ENCODE measurements at places on chromosomes 7 and 10.

DNA sequence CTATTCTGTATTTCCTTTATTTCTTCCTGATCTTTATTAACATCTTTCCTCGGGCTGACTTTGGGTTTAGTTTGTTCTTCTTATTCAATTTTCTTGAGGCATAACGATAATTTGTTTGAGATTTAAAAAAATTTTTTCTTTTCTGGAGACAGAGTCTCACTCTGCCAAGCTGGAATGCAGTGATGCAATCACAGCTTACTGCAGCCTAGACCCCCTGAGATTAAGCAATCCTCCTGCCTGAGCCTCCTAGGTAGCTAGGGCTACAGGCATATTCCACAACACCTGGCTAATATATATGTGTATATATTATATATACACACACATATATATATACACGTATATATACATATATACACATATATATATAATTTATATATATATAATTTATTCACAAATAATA is 540.2 kb downstream of the NXPH1 start:
- DNase-seq = no peak

DNA sequence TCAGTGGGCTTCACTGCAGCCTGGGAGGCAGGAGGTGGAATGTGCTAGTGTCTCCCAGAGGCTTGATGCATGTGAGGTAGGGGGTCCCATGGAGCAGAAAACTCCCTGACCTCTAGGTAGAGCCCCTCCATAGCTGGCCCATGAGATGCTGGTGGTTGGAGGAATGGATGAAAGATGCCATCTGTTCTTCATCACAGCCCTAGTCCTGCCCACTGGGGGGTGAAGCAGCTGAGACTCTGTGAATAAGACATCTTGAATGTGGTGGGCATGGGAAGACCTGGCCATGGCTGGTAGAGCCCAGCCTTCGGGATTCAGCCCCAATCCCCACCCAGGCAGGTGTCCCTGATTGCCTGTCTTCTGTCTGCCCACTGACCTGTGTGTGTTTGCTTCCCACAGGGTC is 92.5 kb downstream of the COL13A1 start:
- no peak for DNase-seq

DNA sequence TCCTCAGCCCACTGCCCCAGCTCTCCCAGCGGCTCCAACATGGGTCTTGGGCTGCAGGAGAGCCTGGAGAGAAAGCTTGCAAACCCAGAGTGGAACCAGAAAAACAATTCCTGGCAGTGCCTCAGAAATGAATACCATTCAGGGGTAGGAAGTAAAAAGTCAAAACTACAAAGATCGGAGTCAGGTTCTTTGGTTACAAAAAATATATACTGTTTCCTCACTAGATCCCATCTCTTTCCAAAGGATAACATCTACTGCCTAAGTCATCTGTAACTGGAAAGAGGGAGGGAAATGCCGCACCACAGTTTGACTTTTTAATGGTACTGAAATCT is 14.9 kb downstream of the CREB3L2 start:
- no peak for DNase-seq

DNA sequence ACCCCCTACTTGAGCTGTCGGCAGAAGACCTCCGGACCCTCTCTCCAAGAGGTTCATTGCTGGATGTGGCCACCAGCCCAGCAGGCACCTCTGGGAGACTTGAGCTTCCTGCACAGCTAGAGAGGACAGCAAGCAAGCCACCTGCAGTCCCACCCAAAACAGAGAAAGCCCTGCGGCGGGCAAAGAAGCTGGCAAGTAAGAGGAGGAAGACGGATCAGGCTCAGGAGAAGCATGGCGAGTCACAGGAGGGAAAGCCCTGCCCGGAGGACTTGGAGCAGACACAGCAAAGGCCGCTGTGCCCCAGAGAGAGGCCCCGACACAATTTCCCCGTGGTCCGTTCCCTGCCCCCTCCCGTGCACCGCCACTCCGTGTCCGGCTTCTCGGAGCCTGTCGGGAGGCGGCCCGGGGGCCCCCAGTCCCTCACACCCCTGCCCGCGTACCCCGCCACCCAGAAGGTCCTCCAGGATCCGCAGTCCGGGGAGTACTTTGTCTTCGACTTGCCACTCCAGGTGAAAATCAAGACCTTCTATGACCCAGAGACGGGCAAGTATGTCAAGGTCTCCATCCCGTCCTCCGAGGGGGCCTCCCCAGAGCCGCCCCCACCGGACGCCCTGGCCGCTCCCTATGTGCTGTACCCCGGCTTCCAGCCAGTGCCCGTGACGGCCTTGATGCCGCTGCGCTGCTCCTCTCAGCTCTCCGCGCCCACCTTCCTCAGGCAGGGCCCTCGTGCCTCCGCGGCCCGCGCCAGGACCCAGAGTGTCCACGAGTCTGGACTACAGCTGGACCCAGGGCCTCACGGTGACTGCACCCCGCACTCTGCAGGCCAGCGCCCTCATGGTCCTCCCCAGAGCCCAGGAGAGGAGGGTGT is 27.2 kb downstream of the C10orf71 start:
- DNase-seq = no peak

DNA sequence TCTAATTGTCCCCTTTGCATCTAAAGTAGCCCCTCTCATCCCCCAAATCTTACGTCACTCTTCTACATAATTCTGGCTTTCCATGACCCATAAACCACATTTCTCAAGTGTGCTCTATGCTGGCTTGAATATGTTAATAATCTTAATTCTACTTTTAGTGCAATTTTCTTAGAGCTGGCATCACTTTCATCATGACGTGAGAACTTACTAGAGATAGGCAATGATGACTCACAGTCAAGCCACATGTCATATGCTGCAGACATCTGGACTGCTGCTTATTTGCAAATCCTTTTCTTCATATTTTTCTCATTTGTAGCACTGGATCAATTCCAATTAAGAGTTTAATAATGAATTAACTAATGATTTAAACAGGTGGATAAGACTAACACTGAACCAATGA is 260.7 kb upstream of the PRKCQ start:
- DNase-seq = no peak

- DNase-seq = no peak
These were observed 2.9 kb upstream of the SGPL1 start for GRCh38 chr10:70812814-70813213.

- no peak for DNase-seq
These were observed 32.9 kb downstream of the TLX1 start for GRCh38 chr10:101164020-101164419.

GRCh38 chr10:15864419-15864818 is 4.1 kb upstream of the MINDY3 start:
- DNase-seq = no peak

- DNase-seq = no peak
These were observed 107.1 kb downstream of the TRRAP start for GRCh38 chr7:98985406-98985805.

DNA sequence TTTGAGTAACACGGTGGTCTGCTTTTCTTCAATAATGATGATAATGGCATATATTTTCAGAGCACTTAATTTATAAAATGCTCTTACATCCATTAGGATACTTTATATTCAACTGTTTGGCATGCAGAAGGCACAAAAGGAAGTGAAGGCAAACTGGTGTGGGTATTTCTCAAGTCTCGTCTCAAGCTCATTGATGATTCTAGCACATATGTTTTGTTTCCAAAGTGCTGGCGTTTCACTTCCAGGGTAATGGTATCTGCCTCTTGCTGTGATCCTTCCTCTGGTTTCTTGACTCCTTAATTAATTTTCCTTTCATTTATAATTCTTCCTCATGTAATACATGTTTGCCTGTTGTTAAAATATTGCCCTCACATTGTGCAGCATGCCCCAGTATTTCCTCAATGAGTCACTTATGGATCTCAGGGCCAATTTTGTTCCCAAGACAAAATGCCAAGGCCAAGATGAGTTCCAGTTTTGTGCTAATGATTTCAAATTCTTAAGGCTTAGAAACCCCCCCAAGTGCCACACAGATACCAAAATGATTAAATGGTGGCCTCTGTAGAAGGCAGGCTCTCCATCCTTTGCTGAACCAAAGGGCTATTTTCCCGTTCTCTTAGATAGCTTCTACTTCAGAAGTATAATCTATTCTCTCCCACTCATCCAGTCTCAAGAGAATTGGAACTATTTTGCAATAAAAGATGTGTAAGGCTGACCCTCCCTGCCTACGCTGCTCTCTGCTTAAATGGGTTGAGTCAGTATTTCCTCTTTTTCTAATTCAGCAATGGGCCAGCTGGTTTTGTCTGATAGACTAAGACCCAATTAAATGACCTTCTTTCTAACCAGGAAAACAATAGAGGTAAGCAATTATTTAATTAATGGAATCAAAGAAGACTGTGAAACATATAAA is 171.2 kb downstream of the ZNF365 start:
- DNase-seq = no peak

DNA sequence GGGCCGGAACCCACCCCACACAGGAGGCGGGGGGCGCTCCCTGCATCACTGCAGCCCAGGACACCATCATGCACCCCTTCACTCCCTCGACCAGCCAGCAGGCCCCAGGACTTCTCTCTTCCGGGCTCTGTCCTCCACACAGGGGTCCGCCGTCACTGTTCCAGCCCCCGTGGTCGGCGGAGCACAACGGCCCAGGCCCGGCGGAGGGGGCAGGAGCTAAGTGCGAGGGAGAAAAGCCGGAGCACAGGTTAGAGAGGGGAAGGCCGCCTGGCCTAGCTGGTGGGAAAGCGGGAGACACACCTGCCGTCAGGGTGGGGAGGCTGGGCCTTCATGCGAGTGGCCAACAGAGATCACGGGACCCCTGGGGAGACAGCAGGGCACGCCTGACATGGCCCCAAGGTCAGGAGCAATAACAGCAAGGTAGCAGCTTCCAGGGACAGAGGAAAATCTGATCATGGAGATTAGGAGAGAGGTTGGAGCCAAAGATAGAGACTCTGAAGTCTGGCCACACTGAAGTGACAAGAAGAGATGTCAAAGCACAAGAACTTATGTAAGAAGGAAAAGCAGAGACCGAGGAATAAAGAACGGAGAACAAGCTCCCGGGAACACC is 151.1 kb downstream of the MAD1L1 start:
- DNase-seq = no peak

GRCh38 chr10:18563003-18563726 is 88.2 kb downstream of the NSUN6 start:
- DNase-seq = no peak

GRCh38 chr7:157863906-157864810 is 527.4 kb downstream of the DNAJB6 start:
- DNase-seq = no peak

- no peak for DNase-seq
These were observed 4.6 kb upstream of the ZNF22 start for GRCh38 chr10:44995914-44996669.

DNA sequence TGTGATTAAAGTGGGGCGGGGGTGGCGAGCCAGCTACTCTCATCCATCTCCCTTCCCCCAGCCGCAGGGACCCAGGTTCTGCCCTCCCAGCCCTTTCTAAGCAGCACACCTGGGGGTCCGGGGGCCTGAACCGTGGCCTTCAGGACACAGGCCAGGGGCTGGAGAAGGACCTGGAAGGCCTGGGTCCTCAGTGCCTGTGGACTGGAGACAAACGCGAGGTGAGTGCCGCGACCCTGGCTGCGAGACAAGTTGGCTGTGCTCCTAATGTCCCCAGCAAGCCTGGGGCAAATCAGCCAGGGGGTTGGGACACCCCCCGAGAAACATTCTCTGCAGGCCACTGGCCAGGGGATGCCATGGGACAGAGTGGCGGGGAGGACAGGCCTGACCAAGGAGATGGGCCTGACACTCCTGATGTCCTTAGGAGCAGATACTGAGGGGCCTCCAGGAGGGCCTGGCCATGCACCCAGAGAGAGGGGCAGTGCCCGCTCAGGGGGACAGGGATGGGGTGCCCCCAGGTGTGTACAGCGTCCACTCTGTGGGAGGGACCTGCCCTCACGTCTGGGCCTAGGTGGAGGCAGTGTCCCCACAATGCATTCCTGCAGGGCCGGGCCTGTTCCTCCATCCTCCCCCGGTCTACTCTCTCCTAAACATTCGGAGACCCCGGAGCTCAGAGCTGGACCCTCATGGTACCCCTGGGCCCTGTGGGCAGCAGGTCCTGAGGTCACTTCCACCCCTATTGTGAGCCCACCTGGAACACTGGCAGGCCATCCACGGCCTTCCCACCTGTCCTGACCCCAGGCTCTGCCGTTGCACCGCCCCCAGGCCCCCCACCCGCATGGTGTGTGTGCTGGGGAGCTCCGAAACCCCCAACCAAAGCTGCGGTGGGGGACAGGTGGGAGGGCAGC is 13.1 kb downstream of the BRAT1 start:
- no peak for DNase-seq

- no peak for DNase-seq
These were observed 19.4 kb upstream of the FRAT2 start for GRCh38 chr10:97353945-97354344.

GRCh38 chr10:112132435-112132834 is 51.1 kb downstream of the GPAM start:
- DNase-seq = no peak

DNA sequence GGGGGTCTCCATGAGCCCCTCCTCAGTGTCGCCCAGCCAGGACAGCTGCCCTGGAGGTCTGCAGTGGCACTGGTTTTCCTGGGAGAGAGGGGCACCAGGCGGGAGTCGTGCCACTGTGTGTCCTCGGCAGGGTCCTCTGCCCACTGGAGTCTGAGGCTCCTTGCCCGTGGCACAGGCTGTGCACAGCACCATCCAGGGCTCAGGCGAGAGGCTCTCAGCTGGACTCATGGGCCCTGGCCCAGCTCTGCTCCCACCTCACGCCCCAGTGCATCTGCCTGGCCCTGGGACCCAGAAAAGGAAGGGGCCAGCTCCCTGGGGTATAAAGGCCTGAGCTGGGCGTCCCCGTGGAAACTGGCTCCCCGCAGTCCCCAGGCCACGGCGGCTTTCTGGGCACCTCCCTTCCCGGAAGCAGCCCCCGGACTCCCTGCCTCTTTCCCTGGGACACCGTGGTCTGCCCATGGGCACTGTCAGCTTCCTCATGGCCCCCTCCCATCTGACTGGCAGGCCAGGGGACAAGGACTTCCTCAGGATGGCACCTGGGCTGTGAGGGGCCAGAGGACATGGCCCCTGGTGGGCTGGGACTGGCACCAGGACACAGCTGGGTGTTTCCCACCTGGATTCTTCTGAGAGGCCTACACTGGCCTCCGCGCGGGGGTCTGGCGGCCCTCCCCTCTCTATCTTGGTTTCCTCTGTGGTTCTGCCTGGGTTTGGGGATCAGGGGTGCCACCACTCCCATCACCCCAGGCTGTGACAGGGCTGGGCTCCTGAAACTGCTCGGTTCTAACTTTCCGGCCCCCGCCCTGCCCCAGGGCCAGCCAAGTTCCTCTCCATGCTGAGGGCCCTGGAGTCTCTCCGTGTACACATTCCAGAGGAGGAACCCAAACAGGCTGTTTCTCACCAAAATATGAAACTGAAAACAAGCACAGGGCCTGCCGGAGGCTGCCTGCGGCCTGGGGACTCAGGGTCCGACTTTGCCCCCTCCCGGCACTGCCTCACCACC is 5.5 kb downstream of the FOXL3 start:
- no peak for DNase-seq

DNA sequence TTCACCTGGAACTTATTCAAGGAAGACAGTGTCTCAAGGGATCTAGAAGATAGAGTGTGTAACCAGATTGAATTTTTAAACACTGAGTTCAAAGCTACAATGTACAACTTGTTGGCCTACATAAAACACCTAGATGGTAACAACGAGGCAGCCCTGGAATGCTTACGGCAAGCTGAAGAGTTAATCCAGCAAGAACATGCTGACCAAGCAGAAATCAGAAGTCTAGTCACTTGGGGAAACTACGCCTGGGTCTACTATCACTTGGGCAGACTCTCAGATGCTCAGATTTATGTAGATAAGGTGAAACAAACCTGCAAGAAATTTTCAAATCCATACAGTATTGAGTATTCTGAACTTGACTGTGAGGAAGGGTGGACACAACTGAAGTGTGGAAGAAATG is 10.9 kb downstream of the IFIT3 start:
- DNase-seq = no peak
